ENCODE measurements at places on chromosomes 3 and 15.

DNA sequence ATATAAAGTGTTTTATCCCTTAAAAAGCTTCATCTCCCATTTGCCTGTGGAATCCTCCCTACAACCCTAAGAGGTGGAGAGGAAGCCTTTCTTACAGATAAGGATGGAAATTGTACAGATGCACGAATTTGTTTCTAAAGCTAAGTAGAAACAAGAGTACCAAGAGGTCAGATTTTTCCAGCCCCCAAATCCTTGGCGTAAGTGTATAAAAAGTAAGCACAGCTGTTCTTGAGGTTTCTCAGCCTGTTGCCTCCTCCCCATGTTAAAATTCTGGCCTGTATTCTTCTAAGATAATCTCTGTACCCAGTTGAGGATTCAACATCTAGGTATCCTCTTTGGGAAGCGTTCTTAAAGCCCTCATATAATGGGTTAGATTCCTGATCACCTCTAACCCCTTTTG, 34.9 kb downstream of the RAB7A start:
- no peak for DNase-seq

DNA sequence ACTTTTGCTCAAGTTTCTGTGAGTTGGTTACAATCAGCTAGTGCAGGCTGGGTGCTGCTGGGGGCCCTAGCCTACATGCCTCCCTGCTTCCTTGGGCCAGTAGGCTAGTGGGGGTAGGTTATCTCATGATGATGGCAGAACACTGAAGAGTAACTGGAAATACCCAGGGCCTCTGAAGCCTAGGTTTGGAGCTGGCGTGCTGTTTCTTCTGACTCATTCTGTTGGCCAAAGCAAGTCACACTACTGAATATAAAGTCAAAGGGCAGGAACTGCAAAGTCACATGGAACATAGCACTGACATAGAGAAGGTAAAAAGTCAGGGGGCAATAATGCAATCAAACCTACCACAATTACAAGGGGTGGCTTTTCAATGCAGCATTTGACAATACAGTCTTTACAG, 34.5 kb downstream of the RASGRP1 start:
- no peak for DNase-seq

GRCh38 chr3:82938821-82939328, 1177.4 kb upstream of the GBE1 start:
- DNase-seq, result no peak

DNA sequence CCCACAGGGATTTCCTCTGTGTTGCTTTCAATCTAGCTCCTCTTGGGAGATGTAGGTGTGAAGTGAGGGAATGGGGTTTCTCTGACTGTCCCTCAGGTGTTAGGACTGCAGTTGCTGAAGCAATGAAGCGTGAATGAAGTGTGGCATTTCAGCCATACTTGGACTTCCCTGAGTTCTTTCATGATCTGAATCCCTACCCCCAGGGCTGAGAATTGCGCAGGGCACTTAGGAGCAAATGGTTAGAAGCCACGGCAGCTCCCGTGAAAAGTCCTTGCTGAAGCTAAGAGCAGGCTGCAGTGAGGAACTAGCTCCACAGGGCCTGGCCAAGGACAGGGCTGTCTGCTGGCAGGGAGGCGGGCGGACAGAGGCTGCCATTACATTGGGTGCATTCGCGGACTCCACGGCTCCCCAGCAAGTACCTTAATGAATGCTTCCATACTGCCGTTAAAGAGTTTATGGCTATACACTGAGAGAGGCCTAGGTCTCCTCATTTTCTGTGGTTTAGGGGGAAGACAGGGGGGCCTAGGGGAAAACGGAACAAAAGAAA, 69.0 kb upstream of the RAD18 start:
- DNase-seq, result no peak

DNA sequence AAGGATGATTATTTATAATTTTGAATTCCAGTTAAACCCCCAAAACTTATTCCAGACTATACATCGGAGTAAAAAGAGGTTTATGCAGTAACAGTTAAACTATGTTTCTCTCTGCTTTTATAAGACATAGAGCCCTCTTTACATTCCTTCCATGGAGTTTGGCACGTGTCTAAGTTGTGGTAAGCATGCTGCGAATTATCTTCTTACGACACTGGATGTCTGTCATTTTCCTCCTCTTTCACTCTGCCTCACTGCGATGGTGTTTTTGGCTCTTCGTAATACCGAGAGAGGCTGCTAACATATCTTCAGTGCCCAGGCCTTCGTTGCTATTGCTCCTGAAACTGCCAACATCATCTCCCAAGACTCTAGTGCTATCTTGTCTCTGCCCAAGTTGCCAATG, 83.9 kb upstream of the TGFBR2 start:
- no peak for DNase-seq

- DNase-seq, result no peak
Measured at GRCh38 chr3:22451501-22451900, 700.5 kb upstream of the ZNF385D start.

- DNase-seq, result no peak
Measured at GRCh38 chr3:56763233-56763632, 38.5 kb downstream of the ARHGEF3 start.

DNA sequence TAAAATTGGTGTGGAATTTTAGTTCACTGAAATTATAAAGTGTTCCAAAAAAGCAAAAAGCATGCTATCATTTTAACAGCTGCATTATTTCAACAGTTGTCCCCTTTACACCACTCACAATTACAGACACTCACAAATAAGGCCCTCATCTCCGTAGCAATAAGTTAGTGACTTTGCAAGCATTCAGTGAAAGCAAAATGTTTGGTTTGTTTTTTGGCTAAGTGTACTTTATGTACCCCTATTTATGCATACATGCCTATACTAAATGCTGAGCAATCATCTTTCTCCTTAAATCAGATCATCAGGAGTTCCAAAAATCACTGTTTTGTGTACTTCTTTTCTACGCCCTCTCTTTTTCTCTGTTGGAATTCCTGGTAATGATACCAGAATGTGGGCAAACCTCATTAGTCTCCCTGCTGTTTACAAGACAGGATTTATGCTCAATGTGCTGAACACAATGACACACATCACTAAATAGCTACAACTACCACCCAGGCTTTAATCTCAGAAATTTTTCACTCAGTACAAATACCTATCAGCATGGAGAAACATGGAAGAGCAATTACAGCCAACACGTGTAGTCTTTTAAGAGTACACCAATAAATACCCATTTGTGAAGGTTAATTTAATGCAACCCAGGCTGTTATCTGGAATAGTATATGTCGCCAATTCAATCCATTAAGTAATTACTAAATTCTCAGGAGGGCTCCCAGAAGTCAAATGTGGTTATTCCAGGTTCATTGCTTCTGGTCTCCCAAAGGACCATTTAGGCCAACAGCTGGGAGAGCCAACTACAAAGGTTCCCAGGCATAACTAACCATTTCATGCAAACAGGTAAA, 12.0 kb downstream of the ALDH1A2 start:
- no peak for DNase-seq

GRCh38 chr3:21913791-21914190, 162.8 kb upstream of the ZNF385D start:
- no peak for DNase-seq

DNA sequence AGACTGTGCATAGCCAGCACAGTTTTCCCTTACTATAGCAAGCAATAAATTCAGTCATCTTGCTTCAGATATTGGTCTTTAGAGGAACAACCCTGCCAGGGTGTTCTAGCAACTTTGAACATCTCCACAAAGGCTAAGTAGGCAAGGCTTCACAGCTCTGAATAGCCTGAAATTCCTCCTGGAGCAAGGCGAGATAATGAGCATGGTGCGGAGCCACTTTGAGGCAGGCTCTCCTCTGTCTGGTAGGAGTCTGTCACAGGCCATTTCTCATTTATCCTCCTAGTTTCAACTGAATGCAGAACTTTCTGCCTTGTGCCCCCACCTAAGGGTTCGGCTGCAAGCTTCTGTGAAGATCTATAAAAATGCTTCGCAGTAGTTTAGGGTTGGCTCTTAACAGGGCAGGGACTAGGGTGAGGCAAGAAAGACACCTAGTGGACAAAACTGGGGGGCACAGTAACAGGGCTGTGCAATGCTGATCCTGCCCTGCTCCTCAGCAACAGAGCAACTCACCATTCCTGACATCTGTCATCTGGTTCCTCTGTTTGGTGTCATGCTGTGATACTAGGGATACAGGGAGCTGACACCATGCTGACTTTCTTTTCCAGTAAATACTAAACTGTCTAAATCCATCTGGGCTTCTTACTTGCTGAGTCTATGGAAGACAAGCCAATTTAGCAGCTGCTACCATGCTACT, 16.6 kb upstream of the EHHADH start:
- no peak for DNase-seq

DNA sequence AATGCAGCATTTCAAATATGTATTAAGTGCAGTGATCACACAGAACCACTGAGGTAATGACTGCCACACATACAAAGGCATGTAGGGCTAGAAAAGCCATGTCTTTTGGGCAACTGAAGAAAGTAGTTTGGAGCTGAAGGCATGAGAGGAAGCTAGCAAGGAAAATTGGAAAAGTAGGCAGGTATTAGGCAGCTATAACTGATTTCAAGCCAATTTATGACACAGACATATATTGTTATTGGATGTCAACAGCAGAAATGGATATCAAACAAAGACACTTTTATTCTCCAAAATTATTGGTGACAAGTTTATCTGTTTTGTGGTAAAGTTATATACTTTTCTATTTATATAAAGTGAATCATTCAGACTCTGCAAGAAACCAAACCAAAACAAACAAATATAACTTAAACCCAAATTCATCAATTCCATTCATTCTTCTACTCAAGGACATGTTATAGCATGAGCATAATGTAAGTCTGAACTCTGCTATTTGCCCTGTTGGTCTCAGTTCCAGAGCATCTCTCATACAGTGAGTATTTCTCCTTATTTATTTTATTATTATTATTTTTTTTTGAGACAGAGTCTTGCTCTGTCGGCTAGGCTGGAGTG, 307.4 kb upstream of the COL8A1 start:
- DNase-seq, result no peak

DNA sequence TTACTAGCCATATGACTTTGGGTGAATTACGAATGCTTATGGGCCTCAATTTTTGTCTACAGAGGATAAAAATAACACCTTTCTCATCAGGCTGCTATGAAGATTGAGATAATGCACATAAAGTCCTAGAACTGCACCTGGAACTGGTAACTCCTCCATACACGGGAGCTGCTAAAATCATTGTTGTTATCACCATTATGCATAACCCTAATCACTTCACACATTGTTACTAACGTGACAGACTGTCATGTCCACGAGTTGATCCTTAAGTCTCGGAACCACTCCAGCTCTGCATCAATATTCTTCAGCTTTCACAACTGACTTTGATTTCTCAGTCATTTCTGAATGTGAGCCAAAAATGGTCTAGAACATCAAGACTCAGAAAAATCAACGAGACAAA, 64.1 kb downstream of the RFTN1 start:
- no peak for DNase-seq

DNA sequence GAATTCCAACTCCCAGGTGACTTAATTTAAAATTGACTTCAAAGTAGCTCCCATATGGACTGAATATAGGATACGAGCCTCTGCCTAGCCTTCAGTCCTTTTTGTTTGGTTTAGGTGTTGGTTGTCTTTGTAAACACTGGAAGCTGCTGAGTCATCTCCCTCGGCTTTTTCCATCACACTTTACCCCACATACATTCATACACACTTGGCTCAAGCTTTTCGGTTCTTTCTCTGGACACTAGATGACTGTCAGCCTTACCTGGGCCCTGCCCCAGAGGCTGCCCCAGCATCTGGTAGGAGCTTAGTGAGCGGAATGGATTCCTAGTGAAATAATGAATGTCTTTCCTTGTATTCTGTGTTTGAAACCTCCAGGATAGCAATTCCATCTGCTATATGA, 201.5 kb upstream of the IL12A start:
- no peak for DNase-seq

DNA sequence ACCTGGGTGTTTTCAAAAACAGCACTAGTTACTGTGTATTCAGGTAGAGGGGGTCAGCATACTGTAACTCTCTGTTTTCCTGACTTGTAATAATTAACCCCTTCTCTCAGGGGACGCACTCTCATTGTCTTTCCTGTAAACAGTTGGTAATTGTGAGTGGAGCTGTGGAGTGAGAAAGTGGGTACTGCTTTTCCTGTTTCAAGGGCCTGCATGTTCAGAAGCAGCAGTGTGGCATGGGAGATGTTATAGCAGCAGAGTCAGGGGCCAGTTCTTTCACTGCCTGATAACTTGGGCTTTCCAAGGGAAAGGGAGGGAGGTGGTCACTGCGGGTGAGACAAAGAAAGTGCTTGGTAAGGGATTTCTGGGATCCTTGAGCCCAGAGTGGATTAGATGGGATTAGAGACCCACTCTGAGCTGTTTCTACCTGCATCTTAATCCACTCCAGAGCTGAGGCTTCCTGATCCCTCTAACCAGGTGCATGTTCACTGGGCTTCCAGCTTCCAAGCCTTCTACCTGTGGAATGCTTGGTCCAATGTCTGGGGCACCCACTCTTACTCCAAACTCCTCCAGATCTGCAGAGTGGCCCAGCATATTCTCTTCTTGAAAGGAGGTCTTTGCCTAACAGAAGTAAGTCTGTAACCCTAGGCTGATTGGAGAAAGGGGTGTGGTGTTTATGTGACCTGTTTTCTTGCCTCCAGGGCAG, 105.2 kb downstream of the RPLP1 start:
- DNase-seq, result no peak

GRCh38 chr3:14452740-14453710, 50.6 kb downstream of the SLC6A6 start:
- no peak for DNase-seq

- no peak for DNase-seq
Measured at GRCh38 chr3:131110087-131110486, 83.4 kb downstream of the NEK11 start.

DNA sequence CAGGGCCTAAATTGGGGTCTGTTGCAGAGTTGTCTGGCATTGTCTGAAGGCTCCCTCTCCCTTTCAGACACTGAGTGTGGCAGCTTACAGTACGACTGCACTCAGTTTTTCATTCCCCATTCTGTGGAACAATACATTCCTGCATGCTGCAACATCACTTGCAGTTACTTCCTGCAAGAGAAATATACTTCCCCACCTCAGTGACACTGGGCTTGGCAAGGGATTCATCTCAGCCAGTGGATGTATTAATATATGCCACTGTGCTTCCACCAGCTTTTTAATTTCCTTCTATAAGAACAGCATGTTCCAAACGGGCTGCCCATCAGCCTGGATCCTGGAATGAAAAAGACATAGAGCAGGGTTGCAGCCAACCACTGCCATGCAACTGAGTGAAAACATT, 23.1 kb downstream of the B3GALNT1 start:
- DNase-seq, result no peak

DNA sequence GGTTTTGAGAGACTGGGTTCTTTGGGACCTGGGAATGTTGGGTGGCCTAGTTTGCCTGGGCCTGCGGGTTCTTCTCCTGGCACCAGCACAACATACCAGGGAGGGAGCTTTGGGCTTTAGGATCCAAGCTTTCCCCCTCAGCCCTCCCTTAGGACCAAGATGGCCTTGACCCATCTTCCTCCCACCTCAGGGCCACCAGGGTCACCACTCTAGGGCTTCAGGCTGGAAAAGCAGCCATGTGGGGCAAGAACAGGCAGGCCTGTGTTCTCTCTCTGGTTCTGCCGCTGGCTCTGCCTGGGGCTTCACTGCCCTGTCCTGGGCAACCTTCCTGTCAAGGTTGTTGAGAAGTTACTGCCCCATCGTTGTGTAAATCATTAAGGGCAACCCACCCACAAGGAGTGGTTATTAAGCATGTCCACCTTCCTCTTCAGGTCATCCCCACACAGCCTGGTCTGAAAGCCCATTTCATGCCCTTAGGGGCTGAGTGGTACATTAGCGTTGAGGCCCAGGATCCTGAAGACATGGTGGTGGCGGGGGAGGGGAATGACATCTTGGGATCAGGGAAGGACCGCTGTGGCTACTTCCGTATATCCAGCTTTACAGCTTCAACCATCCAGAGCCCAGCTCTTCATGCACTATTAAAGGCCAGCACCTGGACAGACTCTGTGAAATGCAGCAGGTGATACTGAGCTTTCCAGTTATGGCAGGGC, 652 bp downstream of the DUOX1 start:
- no peak for DNase-seq

Data from activated CD8-positive, alpha-beta memory T cell treated with anti-CD3 and anti-CD28 coated beads for 1 hour (primary cell).